ENCODE measurements at places on chromosomes 4 and X.

DNA sequence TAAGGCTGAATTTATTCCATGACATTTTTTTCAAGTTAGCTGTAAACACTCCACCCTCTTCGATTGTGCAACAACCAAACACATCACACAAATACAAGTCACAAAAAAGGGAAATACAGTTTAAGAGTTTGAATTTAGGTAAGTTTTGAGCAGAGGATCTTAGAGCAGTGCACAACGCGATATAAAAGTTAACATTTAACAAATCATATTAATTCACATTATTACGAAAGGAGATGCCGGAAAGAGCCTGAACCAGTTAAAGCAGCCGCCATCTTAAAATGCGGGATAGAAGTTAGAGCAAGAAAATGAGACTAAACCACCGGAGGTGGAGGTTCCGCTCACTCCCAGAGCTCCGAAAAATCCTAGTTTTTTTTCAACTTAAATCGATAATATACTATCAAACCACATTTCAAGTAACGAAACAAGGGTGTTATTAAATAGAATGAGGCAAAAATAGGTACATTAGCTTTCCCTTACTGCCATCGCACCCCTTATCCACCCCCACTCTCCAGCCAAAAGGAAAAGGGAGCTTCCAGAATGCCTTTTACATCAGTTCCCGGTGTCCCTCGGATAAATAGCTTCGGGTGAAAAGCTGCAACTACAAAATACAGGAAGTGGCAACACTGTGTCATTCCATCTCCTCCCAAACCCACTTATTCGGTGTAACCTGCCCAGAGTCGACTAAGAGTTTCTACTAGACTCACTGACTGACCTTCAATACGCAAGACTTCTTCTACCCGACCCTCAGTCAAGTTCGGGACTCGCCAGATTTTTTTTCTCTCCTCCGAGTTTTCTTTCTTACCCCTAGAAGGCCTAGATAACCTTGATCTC lies 1.9 kb downstream of the UBE2D3 start:
- DNase-seq, result peak; percentile 80

- no peak for DNase-seq
These were observed 98.1 kb downstream of the IRF2 start for GRCh38 chr4:184376126-184376838.

DNA sequence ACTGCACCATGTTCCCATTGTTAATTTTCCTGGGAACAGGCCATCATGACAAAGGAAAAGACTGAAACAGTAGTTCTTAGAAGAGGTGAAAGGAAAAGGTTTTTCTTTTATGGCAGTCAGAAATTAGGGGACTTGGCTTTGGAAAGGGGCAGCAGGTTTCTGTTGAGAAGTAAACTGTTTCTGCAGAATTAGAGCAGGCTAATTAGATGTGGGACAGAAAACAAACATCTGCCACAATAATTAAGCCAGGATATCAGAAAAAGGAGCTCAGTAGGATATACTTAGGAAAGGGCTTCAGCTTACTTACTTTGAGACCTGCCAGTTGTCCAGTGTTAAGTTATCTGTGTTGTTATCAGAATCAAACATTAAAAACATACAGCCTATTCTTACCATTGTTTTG lies 36.7 kb upstream of the STPG2 start:
- DNase-seq, result no peak

GRCh38 chrX:41064018-41064417 lies 21.2 kb upstream of the USP9X start:
- DNase-seq, result no peak

DNA sequence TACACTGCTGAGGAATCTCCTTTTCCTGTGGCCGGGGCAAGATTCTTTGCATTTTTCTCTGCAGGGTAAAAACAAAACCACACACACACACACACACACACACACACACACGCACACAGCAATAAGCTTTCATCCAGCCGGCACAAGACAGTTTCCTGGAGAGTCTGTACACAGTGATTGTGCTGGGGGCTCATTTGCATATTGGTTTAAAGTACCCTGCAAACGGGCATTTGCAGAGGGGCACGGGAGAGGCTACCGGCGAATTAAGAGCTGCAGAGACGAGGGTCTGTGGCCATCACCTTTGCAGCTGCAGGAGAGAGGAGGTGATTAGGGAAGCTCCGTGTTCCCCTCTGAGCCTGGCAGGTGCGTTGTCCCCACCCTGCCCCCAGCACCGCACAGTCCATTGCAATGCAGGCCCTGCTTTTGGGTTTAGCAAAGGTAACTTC lies 219.9 kb downstream of the SHOX start:
- no peak for DNase-seq

- no peak for DNase-seq
These were observed at the start of gene SLC10A4 for GRCh38 chr4:48483006-48483776. Gene SLC10A4, plus strand, starts transcription at chr4:48483343. Its CDS starts 219 bp downstream, at chr4:48483562.

GRCh38 chrX:41621222-41621723 lies 67.5 kb upstream of the GPR34 start:
- no peak for DNase-seq
